ENCODE measurements at places on chromosomes 3 and 15.
A peak's percentile ranks its signal among the peaks of the same experiment; 100 is the strongest.

DNA sequence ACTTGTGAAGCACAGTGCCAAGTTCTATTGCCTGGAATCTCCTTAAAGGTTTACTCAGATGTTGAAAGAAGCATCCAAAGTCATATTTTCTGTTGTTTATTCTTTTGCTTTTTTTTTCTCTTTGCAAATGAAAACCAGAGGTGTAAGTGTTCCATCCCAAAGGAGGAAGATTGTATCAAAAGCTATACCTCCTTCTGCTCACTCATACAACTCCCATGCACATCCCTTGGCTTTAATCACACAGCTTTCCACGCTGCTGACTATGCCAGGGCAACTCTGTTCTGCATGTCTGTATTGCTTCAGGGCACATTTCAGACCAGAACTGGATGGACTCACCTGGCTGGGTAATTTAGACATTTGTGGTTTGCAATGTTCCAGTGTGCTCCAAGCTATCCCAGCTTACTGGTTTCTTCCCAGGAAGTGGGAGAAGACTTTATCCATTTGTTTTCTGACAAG lies 399.6 kb upstream of the TBL1XR1 start:
- no peak for DNase-seq

DNA sequence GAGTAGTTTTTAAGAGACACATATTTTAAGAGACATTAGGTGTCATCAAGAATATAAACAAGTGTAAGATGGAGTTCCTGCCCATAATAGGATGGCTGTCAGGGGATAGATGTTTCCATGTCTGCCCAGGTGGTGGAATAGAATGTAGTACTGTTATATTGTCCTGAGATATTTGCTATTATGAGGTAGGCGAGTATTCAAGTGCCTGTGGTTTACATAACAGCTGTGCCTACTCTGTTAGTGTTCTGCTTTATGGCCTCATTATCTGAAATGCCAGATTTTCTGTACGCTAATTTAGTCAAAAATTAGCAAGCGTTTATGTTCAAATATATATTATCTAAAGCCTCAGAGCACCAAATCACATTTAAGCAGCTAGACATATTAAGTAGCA lies 360.2 kb upstream of the ROPN1 start:
- no peak for DNase-seq

DNA sequence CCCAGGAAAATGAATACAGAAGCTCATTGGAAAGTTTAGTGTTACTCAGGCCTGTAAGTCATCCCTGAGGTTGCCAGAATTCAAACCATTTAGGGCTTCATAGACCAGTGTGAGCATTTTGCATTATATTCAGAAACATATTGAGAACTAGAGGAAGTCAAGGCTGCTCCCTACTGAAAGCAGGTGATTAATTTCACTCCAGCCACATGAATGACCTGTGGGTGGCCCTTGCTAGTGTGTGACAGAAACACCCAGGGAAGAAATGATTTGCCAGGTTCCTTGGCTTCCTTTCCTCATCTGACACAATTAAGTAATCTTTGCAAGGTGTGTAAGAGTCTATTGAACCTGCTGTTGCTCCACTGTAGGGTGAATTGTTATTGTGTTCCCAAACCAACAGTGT lies 61.8 kb downstream of the GAP43 start:
- DNase-seq = no peak

DNA sequence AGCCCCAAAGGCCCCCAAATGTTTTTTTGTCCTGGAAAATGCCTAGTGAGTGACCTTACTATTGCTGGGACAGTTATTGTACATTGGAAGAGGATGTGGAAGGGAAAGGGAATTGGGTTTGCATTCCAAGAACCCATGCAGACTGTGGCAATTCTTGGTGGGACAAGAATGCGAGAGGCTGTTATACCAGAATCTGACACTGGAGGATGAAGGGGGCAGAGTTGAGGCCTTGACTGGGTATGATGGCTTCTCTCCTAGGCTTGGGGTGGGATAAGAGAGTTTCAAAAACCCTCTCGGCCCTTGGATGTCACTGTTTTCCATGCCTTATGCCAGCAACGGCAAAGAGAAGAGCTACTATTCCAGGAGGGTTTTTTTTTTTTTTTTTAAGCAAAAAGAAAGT lies 25.3 kb downstream of the IL16 start:
- no peak for DNase-seq

- DNase-seq = no peak
Observed at GRCh38 chr3:73144276-73144675, 82.8 kb downstream of the EBLN2 start.

DNA sequence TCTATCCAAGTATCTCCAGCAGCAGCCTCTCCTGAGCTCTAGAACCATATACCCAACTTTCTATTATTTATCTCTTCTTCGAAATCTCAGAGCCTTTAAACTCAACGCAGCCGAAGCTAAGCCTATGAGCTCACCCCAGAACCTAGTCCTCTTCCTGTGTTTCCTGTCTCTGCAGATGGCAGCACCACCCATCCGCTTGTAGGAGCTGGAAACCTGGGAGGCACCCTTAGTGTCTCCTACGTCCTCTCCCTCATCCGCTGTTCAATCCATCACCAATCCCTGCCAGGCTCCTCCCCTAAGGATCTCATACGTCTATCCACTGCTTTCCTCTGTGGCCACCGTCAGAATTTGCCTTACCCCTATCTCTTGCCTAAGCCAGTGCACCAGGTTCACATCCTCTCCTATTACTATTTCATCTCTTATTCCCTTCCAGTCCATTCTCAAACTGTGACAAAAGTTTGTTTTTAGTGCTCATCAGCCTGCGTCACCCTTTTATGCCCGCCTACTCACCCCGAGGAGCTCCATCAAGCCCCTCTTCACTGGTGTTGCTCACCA lies 9.6 kb downstream of the VGLL4 start:
- no peak for DNase-seq

DNA sequence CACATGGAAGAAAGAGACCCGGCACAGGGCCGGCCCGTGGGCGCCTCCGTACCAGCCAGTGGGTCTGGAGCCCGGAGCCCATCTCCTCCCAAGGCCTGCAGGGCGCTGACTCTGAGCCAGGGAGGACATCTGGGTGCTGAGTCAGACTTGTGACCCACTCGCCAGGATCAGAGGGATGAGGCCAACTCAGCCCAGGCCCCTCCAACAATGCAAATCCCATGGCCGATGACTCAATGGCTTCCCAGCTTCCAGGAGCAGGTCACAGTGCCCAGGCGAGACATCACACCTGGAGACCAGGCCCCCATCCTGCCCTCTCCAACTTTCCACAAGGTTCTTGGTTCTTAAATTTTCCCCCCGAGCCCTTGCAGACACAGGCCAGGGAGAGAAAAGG lies 95.1 kb downstream of the LRIG1 start:
- DNase-seq = peak; percentile 87

DNA sequence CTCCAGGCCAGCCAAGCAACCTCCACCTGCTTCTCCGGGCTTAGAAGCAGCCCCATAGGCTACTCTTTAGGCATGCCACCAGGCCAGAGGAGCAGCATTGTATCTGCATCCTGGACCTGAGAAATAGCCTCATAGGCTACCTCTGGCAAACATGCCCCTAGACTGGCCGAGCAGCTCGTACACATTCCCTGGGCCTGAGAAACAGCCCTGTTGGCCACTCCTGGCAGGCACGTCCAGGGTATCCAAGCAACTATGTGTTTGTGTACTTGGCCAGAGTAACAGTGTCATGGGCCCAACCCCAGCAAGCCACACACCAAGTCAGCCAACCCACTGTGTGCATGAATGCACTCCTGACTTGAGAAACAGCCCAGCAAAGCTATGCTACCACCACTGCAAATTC lies 498.7 kb upstream of the CDIN1 start:
- no peak for DNase-seq

GRCh38 chr3:53846134-53846850 lies at the start of the genes CHDH and IL17RB:
CHDH (minus strand) TSS chr3:53846419; CDS start chr3:53824008, 22,411 bp downstream.
IL17RB (plus strand) TSS chr3:53846568; CDS start chr3:53846589, 21 bp downstream.
- peak; percentile 73 for DNase-seq

GRCh38 chr15:89916660-89917059 lies 3.9 kb upstream of the ARPIN start:
- DNase-seq = no peak

DNA sequence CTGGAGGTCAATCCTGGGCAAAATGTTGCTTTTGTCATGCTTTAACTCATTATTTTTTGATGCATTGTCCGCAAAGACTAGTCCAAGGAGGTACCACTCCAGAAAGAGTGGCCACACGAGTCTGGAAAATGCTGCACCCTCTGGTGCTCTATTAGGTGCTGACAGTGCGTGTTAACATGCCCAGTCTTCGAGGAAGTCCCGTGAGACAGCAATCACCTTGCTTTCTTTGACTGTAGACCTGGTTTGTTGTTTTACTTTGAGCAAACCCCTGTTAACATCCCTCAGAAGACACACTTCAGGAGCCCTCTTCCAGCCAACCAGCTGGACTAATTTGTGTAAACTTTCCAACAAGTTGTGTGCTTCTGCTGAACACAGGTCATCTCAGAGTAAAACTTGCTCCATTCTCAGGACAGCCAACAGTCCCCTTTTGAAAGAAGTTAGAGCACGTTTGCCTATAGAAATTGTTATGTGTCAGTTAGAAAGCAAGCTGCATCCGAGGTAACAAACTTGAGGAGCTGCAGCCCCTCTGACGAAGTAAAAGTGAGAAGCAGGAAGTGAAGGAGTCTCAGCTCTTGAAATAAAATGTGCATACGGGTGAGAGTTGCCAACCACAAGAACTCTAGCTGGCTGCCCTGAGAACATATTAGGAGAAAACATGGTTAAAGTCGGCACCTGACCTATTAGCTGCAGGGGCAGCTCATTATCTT lies 205.0 kb downstream of the LPP start:
- DNase-seq = no peak

- DNase-seq = peak; percentile 74
Observed at GRCh38 chr15:60751985-60752952, 273.3 kb upstream of the ICE2 start.

- no peak for DNase-seq
Observed at GRCh38 chr3:194083637-194084224, 52.2 kb upstream of the HES1 start.

- DNase-seq = no peak
Observed at GRCh38 chr15:91523596-91523995, 329.9 kb upstream of the SLCO3A1 start.

DNA sequence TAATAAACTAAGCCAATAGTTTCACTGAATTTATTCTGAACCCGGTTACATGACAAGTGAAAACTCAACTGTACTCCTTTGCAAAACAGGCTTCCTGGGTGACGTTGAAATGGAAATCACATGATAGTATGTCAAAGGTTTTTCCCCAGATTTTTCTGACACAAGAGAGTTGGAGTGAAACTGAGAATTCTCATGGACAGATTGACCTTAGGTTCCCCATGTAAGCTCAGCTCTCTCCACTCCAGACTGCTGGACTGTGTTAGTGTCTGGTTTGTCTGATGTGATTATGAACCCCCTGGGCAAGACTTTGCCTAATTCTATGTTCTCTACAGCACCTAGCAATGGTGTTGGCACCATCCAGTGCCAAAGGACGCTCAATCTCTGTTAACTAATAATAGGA lies 219.7 kb upstream of the COL8A1 start:
- no peak for DNase-seq

DNA sequence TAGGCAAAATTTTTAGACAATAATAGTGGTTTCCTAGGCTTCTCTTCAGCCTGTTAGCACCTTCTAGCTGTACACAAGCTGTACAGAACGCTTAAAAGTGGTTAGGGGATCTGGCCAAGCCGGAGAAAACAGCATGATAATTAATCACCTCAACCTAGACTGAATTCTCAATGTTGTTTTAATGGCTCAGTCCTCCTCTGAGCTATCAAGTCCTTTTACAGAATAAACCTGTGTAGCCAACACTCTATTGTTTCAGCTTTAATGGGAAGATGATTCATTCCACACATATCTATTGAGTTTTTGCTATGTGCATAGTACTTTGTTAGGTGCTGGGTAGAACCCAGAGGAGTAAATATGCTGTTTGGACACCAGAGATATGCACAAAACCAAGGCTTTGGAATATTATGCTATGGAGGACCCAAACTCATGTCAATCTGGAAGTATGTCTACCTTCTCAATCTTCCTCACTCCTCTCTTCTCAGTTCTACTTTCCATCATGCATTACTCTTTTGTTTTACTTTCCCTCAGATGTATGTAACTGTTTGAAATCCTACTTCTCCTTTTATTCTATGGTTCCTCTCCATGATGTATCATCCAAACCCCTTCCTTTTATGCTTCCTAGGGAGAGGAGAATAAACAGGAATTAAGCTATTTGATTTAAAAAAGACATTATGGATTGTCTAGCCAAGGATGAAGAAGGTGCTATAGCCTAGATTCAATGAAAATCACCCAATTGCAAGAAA lies 27.6 kb upstream of the UBE2E2 start:
- DNase-seq = no peak

DNA sequence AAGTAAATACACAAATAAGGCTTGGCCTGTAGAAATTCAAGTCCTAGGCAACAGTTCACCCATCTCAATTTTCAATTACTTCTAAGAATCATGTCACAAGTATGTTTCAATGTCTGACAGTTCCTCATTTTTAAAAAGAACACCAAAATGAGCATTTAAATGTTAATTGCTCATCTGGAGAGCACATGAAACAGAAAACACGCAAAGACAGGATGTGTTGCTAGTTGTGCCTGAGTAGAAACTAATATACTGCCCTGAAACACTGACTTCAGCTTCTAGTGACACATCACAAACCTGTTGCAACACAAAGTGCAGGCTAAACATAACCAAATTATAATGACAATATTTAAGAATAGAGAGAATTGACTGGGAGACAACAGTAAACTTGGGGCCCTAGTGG lies 167.3 kb upstream of the THBS1 start:
- DNase-seq = no peak

GRCh38 chr3:183033746-183034145 lies 53.4 kb upstream of the DCUN1D1 start:
- no peak for DNase-seq

DNA sequence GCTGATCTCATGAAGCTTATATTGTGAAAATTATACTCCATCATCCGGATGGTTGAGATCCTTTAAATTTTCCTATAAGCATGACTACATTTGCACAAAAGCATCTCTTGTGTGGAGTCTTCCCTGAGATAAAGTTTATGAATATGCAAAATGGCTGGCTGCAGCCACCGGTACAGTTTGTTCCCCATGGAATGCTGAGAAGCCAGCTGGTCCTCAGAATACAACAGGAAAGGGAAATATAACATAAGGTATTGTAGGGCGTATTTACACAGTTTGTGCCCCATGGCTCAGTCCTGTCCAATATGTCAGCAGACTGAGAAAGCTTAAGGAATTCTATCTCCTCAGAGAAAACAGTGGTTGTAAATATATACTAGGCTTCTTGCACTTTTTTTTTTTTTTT lies 468.6 kb downstream of the CNTN6 start:
- no peak for DNase-seq

- DNase-seq = no peak
Observed at GRCh38 chr3:3531476-3531875, 267.8 kb upstream of the LRRN1 start.

- DNase-seq = no peak
Observed at GRCh38 chr3:101811875-101812274, 32.9 kb downstream of the NXPE3 start.

- DNase-seq = no peak
Observed at GRCh38 chr3:52372822-52373504, 56.8 kb downstream of the DNAH1 start.

DNA sequence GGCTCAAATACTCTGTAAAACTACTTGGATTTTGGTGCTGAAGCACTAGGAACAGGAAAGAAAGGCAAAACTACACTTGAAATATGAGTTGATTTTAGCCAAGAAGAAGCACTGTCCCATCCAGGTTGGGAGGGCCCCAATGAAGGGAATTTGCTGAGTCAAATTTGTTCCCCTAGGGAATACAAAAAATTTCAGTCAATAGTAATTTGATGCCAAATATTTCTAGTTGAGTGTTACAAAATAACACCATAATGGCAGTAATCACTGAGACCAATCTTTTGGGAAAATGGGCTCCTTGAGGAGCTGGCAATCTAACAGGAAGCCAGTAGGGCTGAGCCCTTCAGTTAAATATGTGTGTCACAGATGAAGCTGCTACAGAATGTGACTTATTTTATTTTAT lies 896.9 kb downstream of the DIPK2A start:
- DNase-seq = no peak

GRCh38 chr3:196632046-196632751 lies 7.3 kb upstream of the NRROS start:
- DNase-seq = peak; percentile 36
